ENCODE measurements at places on chromosomes 7 and 10.

GRCh38 chr7:157427811-157428553, 91.2 kb downstream of the DNAJB6 start:
- no peak for DNase-seq

GRCh38 chr7:39527296-39527695, 38.9 kb upstream of the YAE1 start:
- DNase-seq: no peak

DNA sequence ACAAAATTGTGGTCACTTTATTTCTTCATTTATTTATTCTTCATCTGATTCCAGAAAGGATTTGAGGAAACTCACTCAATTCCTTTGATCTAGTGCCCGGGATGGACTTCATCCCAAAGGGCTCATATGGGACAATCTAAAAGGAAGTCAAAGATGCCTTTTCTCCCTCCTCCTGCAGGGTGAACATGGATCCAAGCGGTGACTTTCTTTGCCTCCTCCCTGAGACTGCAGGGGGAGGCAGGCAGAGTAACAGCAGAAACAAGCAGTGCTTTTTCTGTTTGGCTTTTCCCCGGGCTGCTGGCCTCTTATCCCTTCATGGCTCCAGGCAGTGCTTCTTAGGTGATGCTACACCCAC, 10.0 kb upstream of the DNMBP start:
- peak; percentile 96 for DNase-seq

- DNase-seq: no peak
These were observed 49.5 kb upstream of the TMEM140 start for GRCh38 chr7:135098391-135098790.

DNA sequence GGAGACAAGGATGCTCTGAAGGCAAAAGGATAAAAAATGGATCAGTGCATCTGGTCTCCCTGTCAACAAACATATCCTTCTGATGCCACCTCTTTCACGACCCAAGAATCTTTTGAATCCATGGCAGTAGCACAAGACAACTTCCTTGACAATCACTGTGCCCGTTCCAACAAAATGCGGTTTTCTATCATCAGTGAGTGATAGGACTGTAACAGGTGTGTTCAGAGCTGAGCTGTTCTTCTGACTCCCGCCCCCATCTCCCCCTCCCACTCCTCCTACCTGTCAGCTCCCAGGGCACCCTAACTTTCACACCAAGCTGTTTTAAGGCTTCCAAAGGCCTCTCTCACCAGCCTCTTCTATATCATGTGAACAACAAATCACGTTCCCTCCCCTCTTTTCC, 74.8 kb downstream of the PARD3 start:
- peak; percentile 34 for DNase-seq

- DNase-seq: no peak
These were observed 73.3 kb upstream of the MTPN start for GRCh38 chr7:136050462-136050847.

- no peak for DNase-seq
These were observed at the start of gene CYP17A1 for GRCh38 chr10:102837230-102837721. TSS of gene CYP17A1 (minus strand) at chr10:102837413. CDS start at chr10:102837361, 52 bp downstream.

- no peak for DNase-seq
These were observed 22.8 kb downstream of the PRKAG2 start for GRCh38 chr7:151853896-151854719.

GRCh38 chr10:34498821-34499220, 316.3 kb downstream of the PARD3 start:
- DNase-seq: no peak

- no peak for DNase-seq
These were observed 9.0 kb downstream of the FAS start for GRCh38 chr10:88999625-89000024.

DNA sequence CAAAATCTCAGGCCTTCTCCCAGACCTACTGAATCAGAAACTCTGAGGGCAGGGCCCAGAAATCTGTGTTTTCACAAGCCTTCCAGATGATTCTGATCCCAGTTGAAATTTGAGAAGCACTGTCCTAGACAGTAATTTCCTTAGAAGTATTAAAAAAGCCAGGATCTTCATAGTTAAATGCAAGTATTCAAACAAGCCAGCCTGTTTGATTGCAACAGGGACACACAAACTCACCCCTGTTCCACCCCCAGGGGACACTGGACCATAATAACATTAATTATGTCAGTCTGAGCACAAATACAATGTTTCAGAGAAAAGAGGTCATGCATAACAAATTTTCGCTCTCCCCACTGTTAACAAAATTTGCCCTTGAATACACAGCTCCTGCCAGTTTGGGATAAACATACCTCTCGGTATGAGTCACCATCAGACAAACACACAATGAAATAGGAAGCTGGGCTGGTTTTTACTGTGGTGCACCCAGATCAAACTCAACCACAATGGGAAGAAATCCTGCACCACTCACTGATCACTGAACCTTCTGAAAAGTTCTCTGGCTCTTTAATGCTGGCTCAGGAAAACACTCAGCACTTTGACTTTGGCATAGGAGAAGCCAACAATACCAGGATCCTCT, 34.3 kb downstream of the ABLIM1 start:
- no peak for DNase-seq

DNA sequence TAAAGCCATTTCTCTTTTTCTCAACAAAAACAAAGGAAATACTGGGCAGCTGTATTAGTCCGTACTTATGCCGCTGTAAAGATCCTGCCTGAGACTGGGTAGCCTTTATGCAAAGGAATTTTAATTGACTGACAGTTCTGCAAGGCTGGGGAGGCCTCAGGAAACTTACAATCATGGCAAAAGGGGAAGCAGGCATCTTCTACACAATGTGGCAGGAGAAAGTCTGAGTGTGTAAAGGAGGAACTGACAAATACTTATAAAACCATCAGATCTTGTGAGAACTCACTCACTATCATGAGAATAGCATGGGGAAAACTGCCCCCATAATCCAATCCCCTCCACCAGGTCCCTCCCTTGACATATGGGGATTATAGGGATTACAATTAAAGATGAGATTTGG, 264.3 kb downstream of the SEMA3A start:
- DNase-seq: no peak

DNA sequence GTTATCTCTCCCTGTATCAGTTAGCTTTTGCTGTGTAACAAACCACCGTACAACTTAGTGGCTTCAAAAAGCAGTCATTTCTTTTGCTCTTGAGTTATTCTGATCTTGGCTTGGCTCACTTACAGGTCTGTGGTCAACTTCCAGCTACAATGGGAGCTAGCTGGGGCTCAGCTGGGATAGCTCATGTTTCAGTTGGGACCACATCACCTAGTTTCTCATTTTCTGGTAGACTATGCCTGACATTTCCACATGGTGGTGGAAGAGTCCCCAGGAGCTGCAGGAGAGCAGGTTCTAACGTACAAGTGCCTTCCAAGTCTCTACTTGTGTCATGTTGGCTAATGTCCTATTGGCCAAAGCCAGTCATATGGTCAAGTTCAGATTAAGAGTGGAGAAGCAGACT, 25.8 kb upstream of the PIP4K2A start:
- DNase-seq: no peak

- no peak for DNase-seq
These were observed 350.7 kb upstream of the ZMIZ1 start for GRCh38 chr10:78718032-78718572.

DNA sequence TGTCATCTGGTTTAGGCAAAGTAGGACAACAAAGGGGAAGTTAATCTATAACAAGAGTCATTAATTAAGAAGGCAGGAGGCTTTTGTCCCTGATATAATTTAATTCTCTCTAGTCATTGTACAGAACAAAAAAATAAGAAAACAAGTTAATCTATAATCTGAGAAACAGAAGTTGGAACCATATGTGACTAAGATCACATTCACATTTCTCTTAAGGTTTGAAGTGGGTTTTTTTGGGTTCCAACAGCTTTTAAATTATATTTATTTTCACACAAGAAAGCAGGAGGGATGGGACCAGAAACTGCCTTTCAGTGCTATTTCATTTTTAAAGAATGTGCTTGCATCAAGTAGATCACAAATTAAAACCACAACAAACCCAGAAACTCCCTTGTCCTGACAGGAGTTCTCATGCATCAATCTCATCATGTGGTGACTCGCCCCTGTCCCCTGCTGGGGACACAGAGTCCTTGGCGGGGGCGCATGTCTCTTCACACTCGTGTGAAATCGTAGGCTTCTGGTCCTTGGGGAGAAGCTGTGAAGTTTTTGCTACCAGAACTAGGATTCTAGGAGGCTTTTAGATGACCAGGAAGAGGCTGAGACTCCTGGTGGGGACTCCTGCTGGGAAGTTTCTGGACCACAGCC, 10.1 kb upstream of the OPN4 start:
- DNase-seq: no peak

DNA sequence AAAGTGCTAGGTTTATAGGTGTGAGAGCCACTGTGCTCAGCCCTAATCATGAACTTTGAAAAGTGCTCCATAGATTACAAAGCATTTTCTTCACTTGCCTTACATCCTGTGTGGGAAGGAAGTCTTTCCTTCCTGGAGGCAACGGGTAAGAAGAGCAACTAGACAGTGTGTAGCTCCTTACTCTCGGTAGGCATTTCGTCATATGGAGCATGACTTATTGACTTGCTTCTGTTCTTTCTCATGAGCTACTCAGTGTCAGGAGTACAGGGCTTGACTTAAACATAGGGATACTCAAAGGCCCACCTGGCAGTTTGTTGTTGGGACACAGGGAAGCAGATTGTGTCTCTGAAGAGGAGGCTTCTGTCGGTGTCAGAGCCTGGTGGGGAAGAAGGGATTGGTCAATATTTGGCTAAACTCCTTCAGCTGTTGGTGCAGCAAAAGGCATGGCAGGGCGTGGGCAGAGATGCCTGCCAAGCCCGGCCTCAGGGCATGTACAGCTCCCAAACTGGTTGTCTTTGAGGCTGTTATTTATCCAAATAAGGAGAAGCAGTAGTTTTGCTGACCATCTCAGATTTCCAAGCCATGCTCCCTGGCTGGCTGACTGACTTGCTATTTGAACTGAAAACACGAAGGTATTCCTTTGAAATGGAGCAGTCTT, 248.9 kb downstream of the KIAA1217 start:
- no peak for DNase-seq

DNA sequence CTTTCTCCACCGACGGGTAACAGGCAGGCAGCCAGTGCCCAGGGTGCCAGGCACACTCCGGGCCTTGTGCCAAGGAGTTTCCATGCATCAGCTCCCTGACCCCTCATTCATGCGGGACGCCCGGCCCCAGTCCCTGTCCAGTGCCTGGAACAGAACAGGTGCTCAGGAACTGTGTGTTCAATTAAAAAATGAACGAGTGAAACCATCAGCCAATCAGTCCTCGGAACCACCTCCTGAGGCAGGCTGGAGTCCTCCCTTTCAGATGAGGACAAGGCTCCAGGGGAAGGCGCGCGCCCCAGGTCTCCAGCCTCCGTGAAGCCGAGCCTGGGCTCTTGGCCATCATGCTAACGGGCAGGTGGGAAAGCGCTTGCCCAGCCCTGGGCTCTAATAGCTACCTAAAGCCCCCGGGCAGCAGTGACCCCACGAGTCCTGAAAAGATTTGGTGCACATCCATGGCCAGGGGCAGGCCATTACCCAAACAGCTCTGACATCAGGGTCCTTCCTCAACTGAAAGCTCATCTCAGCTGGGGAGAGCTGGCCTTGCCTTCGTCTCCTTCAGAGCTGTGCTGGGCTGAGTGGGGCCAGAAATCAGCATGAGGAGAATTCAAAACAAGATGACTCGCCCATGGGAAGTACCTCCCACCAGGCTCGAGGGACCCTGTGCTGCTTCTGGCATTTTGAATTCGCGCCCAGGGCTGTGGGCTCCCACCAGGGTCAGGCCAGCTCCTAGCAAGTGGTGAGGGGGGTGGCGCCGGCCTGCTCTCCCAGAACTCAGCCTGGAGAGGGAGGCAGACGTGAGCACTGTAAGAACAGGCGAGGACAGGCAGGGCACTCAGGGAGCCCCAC, 200.5 kb downstream of the MAD1L1 start:
- no peak for DNase-seq

DNA sequence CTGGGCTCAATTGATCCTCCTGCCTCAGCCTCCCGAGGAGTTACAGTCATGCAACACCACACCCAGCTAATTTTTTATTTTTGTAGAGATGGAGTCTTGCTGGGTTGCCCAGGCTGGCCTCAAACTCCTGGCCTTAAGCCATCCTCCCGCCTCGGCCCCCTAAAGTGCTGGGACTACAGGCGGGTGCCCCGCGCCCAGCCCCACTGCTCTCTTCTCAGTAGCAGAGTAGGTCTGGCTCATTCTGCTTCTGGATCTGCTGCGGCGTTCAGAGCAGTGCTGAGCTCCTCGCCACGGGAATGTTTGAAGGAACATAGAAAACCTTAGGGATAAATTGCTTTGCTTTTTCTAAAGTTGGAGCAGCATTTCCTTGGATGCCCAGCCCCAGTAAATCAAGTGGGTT, 27.4 kb downstream of the WIPI2 start:
- no peak for DNase-seq

GRCh38 chr10:116763440-116763839, 21.1 kb upstream of the HSPA12A start:
- no peak for DNase-seq

GRCh38 chr10:58440484-58440883, 55.3 kb downstream of the TFAM start:
- DNase-seq: no peak

GRCh38 chr7:90413185-90413528, 9.9 kb downstream of the CLDN12 start:
- DNase-seq: no peak

DNA sequence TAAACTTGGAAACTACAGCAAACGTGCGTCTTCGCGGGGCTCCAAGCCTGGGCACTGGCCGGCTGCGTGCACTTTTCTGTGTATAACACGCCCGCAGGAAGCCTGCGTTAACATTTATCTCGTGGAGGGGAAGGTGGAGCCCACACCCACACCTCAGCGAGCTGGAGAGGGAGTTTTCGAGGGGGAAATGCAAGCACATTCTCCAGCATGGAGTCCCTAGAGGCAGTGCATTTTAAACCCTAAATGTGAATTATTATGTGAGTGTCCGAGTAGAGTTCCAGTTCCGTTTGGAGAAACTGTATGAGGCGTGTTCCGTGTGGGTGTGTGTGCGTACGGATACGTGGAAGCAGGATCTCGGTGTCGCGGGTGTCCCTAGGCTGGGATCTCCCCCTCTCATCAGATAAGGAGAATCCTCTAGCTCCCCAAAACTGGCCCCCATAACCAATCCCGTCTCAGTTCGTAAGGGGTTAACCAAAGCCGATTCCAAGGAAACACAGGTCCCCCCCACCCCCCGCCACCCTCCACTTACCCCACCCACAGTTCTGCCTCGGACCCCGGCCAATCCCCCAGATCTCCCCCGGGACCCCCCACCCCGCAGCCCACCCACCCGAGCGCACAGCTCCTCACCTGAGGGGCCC, 403 bp downstream of the CDK6 start:
- DNase-seq: no peak

DNA sequence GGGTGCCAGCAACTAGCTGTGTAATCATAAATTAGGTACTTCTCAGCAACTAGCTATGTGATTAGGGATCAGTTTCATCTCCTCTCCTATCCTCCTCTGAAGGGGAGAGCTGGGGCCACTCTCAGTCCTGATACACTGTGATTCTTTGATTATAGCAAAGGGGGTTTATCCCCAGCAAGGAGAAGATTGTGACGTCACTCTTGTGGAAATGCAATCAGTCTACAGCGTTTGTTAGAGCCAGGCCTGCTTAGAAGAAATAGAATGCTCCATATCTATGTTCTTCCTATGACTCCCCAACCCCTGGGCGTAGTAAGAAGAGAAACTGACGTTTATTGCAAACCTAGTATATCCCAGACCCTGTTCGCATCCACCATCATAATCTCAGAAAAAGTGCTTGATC, 308.2 kb downstream of the GFRA1 start:
- DNase-seq: no peak

- DNase-seq: no peak
These were observed 20.1 kb upstream of the ITPRID1 start for GRCh38 chr7:31493714-31494181.
